Activated CD8-positive, alpha-beta T cell treated with anti-CD3 and anti-CD28 coated beads, Interleukin-2, amount 10 ng/mL, durations not matched to agents 7 days and 5 days (primary cell): ENCODE measurements at places on chromosomes 1 and 21. TPM values are rescaled to one million over a fixed set of nuclear protein-coding genes. Genes with fewer than 3 reads are reported as not detected.
A peak's percentile ranks its signal among the peaks of the same experiment; 100 is the strongest.

DNA sequence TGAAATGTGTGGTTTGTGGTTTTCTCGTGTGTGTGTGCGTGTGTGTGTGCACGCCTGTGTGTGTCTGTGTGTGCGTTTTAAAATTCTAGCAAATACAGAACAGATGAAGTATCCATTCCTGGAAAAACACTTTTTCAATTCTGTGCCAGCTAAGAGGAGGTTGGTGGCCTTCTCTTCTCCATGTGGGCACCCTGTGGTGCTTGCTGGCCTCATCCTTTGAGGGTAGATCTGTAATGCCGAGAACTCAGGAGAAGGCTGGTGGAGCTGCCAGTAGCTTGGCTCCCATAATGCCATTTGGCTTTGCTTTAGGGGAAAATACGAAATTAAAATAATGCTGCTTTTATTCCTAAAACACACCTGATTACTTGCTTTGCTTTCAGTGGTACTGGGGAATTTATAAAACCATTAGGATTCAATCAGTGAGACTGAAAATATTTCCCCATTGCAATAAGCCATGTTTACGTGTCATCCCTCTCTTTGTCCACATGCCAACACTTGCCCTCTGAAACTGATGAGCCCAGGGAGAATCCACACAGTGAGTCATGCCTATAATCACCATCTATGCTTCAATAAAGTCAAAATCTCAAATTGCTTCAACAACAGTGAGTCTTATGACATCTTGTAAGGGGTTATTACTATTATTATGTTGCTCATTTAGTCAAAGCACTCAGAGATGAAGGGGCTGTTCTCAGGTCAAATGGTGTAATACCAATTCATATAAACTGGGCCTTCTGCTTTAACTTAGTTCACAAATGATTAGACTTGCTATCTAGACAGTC, 39.2 kb downstream of the ABCA4 start:
- DNase-seq, result no peak
- peaks cover 11% of the 10 kb centered on the region for H3K4me1 ChIP-seq
- H3K27me3 ChIP-seq, result peaks cover 28% of the 10 kb centered on the region
- no peaks in the 10 kb centered on the region for H3K36me3 ChIP-seq

DNA sequence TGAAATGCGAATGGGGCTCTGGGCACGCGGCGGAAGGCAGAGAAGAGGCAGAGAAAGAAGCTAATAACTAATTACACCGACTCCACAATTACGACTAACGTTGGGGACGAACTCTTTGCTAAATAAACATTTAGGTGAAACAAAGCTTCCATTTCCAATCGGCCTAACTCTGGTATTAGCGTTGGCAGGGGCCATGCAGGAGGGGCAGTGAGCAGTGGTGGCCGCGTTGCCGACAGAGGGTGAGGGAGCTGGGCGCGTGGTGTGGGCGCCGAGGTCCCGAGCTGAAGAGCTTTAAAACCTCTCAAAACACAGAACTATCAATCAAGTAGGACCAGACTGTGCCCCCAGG, 553 bp upstream of the NDUFV3 start:
- DNase-seq, result no peak
- no peaks in the 10 kb centered on the region for H3K27me3 ChIP-seq
- peak overlapping the region; percentile 83 for H3K4me3 ChIP-seq
- H3K36me3 ChIP-seq, result peaks cover 8% of the 10 kb centered on the region

DNA sequence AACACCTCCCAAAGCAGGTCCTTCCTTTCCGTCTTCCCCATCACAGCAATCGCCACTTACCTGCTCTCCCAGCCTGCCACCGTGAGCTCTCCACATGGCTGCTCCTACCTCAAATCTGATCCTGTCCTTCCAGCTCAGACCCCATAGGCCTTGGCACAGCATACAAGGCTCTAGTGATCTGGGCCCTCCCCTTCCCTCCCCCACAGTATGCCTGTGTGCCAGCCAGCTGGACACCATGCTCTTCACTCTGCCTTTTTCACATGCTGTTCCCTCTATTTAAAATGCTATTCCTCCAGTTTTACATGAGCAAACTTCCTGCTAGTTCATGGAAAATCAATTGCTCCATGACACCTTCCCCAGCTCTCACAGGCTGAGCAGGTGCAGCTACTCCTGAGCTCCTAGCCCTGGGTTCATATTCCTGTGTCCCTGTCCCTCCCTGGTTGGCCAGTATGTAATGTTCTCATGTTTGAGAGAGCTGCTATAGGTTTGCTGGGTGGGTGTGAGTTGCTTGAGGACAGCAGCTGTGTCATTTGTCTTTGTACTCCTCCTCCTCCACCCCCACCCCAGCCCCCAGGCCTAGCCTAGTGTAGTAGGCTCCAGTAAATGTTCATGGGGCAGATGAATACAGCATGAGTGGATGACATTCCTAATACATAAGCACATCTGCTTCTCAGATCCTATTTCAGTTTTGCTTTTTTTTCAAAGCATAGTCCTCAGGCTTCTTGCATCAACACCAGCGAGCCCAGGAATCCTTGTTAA, 6.3 kb upstream of the TNNT2 start:
- H3K27ac ChIP-seq, result no peak overlapping the region
- H3K27me3 ChIP-seq, result peaks cover 2% of the 10 kb centered on the region
- no peaks in the 10 kb centered on the region for H3K4me1 ChIP-seq
- DNase-seq, result no peak

GRCh38 chr1:24255226-24255625, 63.9 kb upstream of the GRHL3 start:
- H3K27ac ChIP-seq, result no peak overlapping the region
- peaks cover 5% of the 10 kb centered on the region for H3K4me1 ChIP-seq
- H3K4me3 ChIP-seq, result no peak overlapping the region
- H3K27me3 ChIP-seq, result peaks cover 10% of the 10 kb centered on the region

- H3K4me1 ChIP-seq, result no peaks in the 10 kb centered on the region
- DNase-seq, result no peak
- H3K27me3 ChIP-seq, result peaks cover 2% of the 10 kb centered on the region
- no peak overlapping the region for H3K4me3 ChIP-seq
- no peak overlapping the region for H3K27ac ChIP-seq
Observed at GRCh38 chr1:63289135-63289534, 33.2 kb upstream of the FOXD3 start.

DNA sequence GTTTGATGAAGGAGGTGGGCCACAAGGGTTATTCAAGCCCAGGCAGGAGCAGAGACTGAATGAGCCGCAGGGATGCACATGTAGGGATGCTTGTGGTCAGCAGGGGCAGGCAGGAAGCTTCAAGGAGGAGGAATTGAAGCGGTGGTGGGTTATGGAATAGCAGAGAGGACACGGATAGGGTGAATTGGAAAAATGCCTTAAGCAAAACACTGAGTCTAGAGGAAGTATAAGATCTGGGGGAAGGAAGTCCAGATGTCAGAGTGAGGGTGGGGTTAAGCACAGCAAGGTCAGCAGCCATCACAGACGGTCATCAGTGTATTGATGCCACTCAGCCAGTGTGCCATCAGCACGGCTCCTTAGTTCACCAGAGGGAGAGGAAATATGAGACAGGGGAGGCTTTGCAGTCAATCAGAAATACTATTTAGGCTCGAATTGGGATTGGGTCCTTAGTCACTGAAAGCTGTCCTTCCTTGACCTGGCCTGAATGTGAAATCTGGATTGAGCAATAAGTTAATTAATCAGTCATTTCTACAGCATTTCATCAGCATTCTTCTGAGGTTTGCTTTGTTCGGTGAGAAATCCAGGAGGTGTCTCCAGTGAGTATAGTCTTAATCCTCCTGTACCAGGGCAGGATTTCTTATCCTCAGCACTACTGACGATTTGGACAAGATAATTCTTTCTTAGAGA, 6.0 kb upstream of the LCE1F start:
- H3K27ac ChIP-seq, result no peak overlapping the region
- no peak for DNase-seq
- H3K36me3 ChIP-seq, result no peaks in the 10 kb centered on the region
- no peak overlapping the region for H3K4me3 ChIP-seq

- no peak overlapping the region for H3K27ac ChIP-seq
- no peak for DNase-seq
- H3K4me1 ChIP-seq, result no peaks in the 10 kb centered on the region
- H3K27me3 ChIP-seq, result no peaks in the 10 kb centered on the region
- no peak overlapping the region for H3K4me3 ChIP-seq
Observed at GRCh38 chr1:118326960-118327629, 142.1 kb upstream of the SPAG17 start.

DNA sequence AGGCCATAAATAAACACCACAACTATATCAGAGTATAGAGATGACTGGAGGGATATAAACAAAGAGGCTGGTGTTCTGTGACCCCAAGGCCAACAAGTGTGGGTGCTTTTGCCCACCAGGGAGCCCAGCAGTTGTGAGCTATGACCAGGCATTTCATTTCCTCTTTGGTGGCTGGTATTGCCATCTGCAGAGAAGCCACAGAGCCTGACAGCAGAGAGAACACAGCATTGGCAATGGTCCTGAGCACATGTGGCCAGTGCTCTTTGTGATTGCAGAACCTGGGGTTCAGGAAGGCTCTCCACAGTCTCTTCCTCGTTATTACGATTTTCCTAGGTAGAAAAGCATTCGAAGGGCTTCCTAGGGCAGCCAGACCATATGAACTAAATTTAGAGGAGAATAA, 112.3 kb downstream of the TM2D1 start:
- H3K27ac ChIP-seq, result no peak overlapping the region
- DNase-seq, result no peak
- H3K36me3 ChIP-seq, result no peaks in the 10 kb centered on the region
- no peaks in the 10 kb centered on the region for H3K4me1 ChIP-seq
- no peak overlapping the region for H3K4me3 ChIP-seq

DNA sequence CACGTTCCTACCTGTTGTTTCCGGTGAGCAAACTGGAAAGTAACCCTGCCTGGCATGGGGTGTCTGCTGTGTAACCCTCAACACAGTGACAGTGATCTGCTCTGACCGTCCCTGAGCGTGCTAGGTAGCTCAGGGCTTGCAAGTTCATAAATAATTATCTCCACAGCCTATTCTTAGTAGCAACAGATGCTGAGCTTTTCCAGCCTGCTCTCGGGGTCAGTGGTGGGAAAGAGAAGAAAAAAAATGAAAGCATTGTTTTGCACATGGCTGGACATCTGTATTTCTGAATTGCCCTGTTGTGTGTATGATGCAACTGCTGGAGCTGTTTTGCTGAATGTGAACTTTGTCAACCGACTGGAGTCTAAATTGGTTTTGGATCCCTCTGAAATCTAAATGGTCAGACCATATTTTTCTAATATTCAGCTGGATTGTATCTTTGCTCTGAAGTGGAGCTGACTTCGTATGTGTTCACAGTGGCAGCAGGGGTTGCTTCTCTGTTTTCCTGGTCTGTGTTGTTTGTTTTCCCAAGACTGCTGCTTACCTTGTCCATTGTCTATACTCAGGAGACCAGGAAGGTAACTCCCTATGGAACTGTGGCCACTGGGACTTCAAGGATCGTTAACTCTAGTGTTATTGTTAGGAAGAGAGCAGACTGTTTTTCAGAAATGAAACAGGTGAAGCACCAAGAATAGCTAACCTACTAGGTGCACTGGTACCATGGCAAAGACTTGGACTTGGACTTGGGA, 27.0 kb downstream of the TGFB2 start:
- peaks cover 17% of the 10 kb centered on the region for H3K27me3 ChIP-seq
- no peak overlapping the region for H3K27ac ChIP-seq
- H3K4me3 ChIP-seq, result no peak overlapping the region
- H3K4me1 ChIP-seq, result peaks cover 7% of the 10 kb centered on the region
- no peaks in the 10 kb centered on the region for H3K36me3 ChIP-seq

Gene BMP8A
- not detected for total RNA-seq

Gene HRNR
- not detected for total RNA-seq

Gene ERICH3
- not detected for total RNA-seq

Gene LORICRIN
- total RNA-seq, result not detected

Gene KIF21B
- total RNA-seq, result 162 TPM

Gene PLD5
- not detected for total RNA-seq
